ENCODE measurements at places on chromosomes 16 and 17.
A peak's percentile ranks its signal among the peaks of the same experiment; 100 is the strongest.

DNA sequence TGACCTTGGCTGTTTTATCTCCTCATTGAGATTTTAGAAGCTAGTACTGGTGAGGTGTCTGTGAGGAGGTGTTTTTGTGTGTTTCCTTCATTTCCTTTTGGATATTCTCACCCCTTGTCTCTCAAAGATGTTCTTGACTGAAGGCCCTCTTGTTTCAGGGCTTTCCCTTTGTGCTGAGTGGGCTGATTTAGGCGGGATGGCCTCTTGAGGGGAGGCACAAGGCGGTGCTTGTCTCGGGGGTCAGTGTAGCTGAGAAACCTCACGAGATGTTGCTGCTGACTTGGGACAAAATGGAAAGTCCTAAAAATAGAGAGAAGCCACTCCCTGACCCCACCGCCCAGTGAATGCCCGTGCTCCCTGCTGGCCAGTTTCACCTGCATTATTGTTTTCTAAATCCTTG lies 14.2 kb downstream of the CRAMP1 start:
- no peak for DNase-seq

GRCh38 chr17:45031231-45032173 lies 19.9 kb downstream of the DCAKD start:
- DNase-seq = no peak

DNA sequence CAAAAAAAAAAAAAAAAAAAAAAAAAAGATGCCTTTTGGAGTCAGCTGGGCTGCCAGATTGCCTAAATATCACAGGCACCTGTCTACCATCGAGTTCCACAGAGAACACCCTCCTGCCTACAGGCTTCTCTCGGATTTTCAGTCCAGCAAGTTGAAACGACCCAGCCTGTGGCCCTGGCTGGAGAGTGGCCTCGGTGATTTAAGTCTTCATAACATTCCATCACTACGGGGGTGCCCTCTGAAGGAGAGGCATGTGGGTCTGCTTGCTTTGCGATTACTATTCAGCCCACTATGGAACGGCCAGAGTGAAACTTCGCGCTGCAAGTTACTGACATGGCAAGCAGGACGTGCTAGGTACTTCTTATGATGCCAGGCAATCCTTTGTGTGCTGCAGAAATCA lies 42.8 kb downstream of the MARCHF10 start:
- DNase-seq = no peak

DNA sequence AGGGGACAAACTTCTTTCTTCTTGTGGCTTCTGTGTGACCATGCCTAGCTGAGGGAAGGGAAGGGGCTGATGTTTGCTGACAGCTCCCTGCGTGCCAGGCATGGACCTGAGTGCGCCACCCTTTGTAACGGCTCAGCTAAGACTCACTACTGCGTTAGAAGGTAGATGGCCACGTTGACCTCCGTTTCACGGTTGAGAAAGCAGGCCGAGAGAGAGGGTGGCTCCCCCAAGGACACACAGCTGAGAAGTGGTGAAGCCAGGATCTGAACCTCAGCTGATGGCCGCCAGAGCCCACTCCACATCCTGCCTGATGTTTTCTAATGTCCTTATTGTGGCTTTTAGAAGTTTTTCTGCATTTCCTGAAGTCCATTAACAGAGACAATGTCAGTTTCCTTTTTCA lies 45.1 kb downstream of the RGS9 start:
- no peak for DNase-seq

- peak; percentile 64 for DNase-seq
Measured at GRCh38 chr17:50620858-50621257, 13.8 kb upstream of the ABCC3 start.

DNA sequence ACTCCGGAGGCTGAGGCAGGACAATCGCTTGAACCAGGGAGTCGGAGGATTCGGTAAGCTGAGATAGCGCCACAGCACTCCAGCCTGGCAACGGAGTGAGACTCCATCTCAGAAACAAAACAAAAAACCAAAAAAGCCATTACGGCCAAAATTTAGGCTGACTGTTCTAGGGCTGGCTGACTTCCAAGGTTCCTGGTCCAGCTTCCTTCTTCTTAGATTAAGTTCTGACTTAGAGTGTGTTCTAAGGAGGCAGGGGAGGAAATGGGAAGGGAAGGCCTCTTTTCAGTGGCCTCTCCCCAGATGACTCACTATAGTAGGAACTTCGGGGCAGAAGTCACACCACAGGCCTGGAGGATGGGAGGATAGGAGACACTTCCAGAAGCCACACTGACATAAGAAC lies 27.7 kb upstream of the CLEC18B start:
- no peak for DNase-seq

GRCh38 chr16:49502136-49502881 lies 128.7 kb downstream of the C16orf78 start:
- DNase-seq = no peak

DNA sequence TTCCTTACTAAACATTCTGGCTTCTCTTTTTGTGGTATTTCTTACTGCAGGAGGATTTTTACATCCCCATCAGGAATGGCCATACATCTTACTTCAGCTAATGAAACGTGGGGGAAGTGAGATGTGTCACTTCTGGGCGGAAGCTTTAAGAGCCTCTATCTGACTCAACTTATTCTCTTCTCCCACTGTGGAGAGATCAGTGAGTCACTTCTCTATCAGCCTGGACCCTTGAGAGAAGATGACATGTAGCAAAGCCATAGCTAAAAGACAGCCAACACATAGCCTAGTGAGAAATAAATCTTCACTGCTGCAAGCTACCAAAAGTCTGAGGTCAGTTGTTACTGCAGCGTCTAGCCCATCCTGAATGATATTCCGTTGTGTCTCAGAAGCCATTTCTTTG lies 1066.7 kb upstream of the RBFOX1 start:
- DNase-seq = no peak

DNA sequence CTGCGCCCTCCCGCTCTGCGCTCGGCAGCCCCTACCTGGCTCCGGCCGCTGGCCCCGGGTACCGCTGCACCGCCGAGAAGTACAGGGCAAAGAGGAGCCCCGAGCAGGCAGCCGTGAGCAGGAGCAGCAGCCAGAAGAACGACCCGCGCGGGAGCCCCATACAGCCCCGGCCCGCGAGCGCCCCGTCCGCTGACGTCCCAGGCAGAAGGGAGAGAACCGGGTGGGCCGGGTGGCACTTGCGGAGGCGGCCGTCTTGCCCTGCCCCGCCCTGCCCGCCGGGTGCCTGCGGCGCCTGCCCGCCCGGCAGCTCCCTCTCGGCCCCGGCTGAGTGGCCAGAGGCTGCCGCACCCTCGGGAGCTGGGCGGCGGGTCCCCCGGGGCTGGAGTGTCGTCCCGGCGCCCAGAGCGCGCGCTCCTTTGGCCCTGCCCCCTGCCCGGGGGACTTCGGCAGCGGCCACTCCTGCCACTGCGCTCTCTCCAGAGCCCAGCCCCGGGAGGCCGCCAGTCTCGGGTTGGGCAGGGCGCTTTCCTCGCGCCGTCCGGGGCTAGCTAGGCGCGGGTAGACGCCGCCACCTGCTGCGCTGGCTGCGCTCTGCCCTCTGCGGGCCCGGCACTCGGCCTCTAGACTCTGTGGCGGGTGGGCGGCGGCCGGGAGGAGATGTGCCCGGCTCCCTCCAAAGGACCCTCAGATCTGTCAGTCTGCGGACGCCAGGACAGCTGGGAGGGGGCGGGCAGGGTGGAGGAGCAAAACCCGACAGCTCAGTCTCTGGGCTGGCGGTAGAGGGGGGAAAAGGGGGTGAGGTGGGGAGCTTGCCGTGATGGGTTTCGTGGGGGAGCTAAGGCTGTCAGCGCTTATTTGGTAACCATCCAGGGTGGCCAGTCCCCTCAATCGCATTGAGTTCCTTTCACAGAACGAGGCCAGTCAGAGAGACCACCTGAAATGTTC lies at the start of gene ST6GALNAC2:
Gene ST6GALNAC2, minus strand, starts transcription at position 212 of the 945 bp plus-strand sequence. Its CDS starts 52 bp downstream, at position 160.
- peak; percentile 83 for DNase-seq

GRCh38 chr17:81999976-82000802 lies 22.5 kb downstream of the CENPX start:
- no peak for DNase-seq

- no peak for DNase-seq
Measured at GRCh38 chr16:24612656-24613055, 73.3 kb downstream of the RBBP6 start.

DNA sequence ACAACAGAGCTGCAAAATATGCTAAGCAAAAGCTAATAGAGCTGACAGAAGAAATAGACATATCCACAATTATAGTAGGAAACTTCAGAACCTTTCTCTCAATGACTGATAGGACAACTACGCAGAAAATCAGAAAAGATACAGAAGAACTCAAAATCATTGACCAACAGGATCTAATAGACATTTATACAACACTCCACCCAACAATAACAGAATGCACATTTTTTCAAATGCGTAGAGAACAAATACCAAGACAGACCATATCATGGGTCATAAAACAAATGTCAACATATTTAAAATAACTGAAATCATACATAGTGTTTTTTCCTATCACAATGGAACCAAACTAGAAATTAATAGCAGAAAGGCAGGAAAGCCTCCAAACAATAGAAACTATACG lies 237.4 kb downstream of the C16orf78 start:
- DNase-seq = no peak

DNA sequence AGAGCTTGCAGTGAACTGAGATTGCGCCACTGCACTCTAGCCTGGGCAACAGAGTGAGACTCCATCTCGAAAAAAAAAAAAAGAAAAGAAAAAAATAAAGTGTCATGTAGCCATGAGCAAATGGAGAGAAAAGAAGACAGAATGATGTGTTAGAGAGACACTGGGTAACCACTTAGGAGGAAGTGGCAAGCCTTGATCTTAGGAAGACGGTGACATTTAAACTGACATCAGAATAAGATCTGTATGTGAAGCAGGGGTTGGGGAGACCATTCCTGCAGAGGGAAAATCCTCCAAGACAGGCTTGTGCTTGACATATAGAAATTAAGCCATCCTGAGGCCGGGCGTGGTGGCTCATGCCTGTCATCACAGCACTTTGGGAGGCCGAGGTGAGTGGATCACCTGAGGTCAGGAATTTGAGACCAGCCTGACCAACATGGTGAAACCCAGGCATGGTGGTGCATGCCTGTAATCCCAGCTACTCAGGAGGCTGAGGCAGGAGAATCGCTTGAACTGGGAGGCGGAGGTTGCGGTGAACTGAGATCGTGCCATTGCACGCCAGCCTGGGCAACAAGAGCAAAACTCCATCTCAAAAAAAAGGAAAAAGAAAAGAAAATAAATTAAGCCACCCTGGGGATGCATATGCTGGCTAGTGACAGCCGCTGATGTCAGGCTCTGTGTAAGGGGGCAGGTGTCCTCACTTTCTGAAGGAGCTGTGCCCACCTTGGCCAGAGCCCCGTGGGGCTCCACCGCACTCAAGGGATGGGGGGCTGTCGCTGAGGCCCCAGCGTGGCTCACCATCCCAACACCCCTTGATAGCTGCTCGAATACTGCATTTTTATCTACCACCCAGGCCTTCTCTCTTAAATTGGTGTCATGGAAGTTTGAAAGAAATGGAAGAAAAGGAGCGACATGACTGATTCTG lies 13.1 kb upstream of the CYB5B start:
- no peak for DNase-seq

DNA sequence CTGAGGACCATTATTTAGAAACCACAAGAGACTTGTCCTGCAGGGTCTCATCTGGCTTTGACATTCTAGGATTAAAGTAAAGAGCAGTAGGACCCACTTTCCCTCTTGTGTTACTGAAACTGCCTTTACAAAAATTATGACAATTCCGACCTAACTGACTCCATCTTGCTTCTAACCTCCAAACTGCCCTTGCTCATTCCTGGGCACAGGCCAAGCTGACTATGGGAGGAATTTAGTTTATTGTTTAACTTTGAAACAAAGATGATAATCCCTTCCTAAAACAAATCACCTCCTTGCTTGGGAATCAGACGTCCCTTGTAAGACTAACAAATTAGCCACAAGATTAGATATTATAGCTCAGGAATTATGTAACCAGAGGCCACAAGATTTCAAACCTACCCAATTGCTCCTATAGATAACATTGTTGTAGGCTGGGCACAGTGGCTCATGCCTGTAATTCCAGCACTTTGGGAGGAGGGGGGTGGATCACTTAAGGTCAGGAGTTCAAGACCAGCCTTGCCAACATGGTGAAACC lies 87.0 kb upstream of the FBXO47 start:
- no peak for DNase-seq

GRCh38 chr16:54242199-54242598 lies 44.4 kb downstream of the IRX3 start:
- no peak for DNase-seq

DNA sequence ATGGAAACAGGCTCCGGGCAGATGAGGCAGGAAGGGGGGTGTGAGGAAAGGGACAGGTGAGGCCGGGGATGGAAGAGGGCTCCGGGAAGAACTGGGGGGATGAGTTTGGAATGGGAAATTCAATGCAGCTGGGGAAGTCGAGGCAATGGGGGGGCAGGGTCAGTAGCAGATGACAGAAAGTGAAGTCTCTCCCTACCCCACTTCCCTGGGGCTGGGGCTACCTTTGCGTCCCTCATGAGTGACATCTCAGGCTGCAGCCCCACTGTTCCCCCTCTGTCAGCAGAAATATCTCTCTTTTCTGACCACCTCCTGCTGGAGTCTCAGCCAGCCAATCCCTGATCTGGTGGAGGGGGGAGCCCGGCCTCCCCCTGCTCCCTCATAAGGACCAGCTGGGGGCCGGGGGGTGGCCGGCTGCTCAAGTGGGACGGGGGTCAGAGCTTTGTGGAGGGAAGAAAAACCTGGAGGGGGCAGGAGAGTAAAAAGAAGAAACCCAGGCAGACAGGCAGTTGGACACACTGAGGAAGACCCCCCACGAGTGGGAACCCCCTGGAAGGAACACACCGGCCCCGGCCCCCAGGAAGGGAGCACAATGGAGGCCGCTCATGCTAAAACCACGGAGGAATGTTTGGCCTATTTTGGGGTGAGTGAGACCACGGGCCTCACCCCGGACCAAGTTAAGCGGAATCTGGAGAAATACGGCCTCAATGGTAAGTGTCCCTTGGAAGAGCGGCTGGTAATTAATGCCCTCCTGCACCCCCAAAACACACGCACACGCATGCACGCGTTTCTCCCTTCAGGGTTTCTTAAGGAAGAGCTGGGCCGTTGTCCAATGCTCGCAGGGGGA lies at the start of gene ATP2A1:
Gene ATP2A1, plus strand, starts transcription at position 406 of the 844 bp plus-strand sequence. Its CDS starts 184 bp downstream, at position 590.
- no peak for DNase-seq

- DNase-seq = no peak
Measured at GRCh38 chr17:76822184-76822778, 45.9 kb upstream of the MGAT5B start.

GRCh38 chr16:64762211-64762610 lies 359.7 kb downstream of the CDH11 start:
- DNase-seq = no peak

DNA sequence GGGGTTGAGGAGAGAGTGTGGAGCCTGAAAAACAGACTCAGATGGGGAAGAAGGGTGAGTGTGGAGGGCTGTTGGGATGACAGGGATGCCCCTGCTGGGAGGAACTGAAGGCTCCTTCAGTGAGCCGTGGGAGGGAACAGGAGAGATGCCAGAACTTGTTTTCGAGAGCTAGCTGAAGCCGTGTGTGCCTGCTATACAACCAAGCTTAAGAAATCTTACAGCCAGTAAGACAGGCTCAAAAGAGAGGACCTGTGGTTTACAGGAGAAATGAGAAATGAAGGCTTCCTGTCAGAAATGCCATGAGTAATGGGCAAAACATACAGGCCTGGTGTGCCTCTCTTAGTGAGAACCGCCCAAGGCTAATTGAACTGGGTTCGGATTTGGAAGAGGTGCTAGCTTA lies 99.6 kb downstream of the SPACA3 start:
- no peak for DNase-seq

GRCh38 chr16:70611785-70612303 lies 34.5 kb upstream of the IL34 start:
- DNase-seq = no peak

GRCh38 chr17:77363821-77364361 lies 223.1 kb downstream of the SEC14L1 start:
- DNase-seq = peak; percentile 9
